ENCODE measurements at places on chromosomes 1 and 21.

- no peak for DNase-seq
Observed at GRCh38 chr1:186550832-186551231, 89.9 kb upstream of the PDC start.

- DNase-seq = no peak
Observed at GRCh38 chr1:245313576-245313975, 158.8 kb downstream of the KIF26B start.

DNA sequence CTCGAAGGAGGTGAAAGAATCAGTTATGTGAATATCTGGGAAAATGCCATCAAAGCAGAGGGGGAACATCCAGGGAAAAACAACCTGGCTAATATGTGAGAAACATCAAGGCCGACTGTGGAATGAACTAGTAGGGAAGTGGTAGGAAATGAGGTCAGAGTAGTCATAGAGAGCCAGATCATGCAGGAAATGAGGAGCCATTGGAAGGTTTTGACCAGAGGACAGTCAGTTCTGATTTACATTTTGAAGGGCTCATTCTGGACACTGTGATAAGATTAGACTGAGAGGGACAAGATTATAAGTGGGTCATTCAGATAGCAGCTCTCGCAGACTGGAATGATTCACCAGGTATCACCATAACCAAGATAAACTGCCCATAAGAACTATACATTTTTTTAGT, 63.7 kb downstream of the SYT14 start:
- DNase-seq = no peak

DNA sequence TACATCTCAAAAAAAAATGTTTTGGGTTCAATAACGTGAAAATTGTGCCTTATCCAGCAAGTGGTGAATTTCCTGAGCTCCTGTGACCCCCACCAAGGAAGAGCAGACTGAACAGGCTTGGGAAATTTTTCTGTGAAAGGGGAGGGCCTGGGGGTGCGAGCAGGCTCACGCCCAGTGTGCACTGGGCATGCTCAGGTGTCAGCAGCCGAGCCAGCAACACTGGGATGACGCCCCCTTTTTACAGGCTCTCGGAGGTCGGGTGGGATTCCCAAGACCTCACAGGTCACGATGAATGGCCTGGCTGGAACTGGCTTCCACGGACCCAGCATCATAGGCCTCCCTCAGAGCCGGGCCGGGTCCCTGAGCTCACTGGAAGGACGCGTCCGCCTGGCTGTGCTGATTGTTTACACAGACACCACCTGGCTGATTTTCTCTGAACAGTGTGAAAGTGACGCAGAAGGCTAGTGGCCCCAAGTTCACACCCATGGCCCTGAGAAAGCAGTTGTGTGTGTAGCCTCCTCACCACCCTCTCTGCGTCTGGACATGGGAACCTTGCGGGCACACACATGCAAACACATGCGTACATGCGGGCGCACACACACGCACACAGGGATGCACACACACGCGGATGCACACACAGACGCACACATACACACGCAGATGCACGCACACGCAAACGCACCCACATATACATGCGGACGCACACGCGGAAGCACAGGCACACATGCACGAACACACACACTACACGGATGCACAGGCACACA, 9.2 kb downstream of the CSTB start:
- DNase-seq = no peak

DNA sequence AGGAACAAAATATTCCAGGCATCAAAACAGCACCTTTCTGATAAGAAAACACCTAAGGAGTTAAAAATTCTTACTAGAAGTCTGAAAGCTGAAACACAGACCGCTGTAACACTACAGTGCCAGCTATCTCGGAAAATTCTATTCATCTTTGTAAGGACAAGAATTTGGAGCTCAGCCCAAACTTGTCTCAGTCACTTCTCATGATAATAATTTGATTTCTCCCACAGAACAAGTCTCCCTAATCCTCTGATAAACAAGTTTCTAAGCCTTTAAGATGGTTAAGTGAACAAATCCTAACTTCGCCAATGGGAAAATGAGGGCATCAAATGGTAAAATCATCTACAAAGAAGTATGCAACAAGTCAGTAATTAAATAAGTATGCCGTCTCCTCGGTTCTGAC, 59.9 kb downstream of the SIPA1L2 start:
- no peak for DNase-seq

DNA sequence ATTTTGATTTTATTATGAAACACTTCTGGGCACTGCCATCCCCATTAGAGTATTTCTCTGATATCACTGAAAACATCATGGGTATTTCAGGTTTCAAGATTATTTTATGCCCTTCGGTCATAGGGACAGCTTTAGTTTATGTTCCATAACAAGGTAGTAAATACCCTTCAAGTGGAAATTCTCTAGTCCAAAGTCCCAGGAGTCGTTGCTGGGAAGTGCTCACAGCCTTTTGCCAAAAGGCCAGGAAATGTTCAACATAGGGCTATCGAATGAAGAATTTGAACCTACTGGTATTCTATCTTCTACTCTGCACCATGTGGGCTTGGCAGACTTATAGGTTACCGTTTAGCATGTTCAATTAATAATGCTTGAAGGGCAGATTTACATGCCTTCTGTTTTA, 7.7 kb upstream of the MFSD2A start:
- no peak for DNase-seq

DNA sequence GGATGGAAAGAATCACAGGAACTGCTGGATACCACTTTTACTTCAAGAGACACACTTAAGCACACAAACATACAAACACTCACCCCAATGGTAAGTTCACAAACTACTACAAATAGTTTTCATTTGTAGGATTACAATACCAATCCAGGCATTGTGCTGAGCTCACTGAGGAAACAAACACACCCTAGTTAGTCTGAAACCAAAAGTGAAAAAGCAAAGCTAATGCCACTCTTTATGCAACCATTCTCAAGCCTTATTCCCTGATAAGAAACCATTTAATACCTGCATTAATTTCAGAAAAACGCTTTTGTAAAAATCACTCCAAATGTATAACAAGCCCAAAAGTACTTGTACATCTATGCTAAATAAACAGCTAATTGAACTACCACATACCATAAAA, 38.3 kb downstream of the RNF115 start:
- no peak for DNase-seq

- DNase-seq = peak; percentile 91
Observed at GRCh38 chr1:2290595-2291510, 62.7 kb downstream of the SKI start.

GRCh38 chr1:33624261-33624990, 152.0 kb downstream of the ZSCAN20 start:
- no peak for DNase-seq

DNA sequence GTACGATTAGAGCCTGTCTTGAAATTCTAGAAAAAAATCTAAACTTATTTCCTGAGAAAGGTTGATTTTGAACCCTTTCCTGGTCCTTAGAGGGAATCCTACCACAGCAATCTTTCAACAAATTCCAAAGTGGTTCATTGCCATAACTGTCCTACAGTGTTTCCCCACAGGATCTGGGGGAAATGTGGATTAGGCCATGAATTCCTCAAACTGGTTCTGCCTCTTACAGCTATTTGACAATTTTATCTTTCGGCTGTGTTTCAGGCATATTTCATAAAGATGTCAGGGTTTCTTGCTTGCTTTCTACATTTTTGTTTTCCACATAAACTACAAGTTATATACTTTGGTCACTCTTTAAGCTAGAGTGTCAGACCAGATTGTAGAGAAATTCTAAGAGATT, 544 bp upstream of the ZP4 start:
- no peak for DNase-seq

DNA sequence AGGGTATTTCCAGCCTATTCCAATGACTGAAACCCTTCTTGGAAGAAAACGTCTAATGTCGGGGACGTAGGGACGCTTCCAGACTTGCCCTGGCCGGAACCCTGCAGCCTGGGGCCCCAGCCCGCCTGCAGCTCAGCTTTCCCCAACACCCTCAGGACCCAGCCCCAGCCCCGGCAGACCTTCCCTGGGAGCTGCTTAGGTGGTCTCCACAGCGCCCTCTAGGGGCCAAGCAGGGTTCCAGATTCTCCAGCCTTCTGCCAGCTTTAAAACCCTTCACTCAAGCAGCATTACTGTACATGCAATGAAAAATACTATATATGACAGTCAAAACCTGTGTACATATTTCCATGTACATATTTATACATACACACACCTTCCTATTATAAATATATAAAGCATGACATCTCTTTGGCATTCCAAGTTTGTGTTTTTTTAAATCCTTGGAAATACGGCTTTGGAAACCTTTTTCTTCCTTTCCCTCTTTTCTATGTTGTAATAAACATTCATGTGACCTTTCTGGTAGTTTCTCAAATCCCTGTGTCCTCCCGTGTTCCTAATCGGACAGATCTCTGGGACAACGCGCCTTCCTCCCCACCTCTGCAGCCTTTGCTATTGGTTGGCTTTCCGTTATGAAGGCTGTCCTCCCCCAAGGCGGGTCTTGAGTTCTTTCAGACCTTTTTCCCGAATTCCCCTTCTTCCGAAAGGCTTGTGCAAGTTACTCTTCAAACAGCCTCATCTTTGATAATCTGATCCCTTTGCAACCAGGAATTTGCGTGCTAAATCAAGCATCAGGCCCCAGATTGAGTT, 60.3 kb downstream of the STUM start:
- DNase-seq = peak; percentile 80

GRCh38 chr1:164777518-164777917, 218.5 kb downstream of the PBX1 start:
- no peak for DNase-seq

- DNase-seq = peak; percentile 45
Observed at GRCh38 chr1:168362991-168363390, 82.3 kb downstream of the TBX19 start.

DNA sequence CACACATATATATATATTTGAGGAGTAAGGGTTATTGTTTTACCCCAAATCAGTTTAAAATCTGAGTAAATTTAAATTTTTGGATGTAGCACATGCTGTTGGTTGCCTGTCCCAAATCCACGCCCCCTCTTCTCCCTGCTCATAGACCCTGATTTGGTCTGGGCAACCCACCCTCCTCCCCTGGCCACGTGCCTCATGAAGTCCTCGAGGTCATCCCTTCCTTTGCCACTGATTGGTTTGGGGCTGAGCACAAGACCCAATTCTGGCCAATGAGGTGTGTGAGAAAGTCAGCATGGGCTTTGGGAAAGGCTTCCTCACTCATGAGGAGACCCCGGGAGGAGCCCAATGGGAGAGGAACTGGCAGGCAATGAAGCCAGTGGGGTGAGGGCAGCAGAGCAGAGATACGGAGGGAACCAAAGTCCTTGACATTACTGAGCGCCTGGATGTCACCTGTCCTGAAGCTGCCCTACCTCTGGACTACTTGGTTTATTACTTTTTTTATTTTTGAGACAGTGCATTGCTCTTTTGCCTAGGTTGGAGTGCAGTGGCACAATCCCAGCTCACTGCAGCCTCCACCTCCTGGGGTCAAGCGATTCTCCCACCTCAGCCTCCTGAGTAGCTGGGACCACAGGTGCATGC, 31.3 kb upstream of the GPR157 start:
- DNase-seq = no peak

- no peak for DNase-seq
Observed at GRCh38 chr1:156525856-156526489, 25.4 kb upstream of the MEF2D start.

DNA sequence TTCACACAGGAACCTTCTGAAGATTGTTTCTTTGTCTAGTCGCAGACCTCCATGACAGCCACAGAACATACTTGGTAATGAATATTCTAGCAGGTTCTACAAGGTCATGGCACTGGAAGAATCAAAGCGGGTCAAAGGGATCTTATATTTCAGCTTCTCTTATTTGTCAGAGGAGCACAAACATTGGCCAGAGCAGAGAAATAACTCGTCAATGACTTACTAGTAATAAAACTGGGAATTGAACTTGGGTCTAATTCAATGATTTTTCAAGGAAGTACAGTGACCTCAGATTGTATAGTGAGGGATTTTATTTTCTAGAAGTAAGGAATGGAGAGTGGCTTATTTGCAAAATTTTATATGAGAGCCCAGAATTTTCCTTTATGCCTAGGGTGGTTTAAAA, 290.8 kb upstream of the PLXNA2 start:
- DNase-seq = no peak

- DNase-seq = peak; percentile 54
Observed at GRCh38 chr21:45109831-45110492, 35.6 kb downstream of the ADARB1 start.

DNA sequence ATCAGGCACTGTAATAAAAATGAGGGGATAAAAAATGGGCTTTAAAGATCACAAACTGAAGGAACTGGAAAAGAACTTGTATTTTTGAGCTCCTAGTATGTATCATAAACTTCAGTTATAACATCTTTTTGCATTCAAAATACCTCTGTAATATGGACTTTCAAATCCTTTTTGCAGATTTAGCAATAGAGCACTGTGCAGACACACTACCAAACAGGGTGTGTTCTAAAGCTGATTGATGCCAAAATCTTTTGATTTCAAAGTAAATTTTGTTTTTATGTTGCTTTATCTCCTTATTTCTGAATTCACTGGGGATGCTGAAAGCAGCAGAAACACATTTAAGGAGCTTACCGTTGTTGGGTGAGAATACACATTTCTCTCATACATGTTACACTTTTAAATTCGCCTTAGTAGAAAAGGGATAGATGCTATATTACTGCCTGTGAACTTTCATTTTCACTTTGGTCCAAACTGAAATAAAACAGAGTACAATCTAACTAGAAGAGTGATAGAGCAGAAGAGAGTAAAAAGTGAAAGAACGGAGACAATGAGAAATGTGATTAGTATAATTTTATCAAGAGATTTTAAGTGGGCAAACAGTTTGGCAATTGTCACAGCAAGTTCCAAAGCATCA, 1126.6 kb downstream of the BRINP3 start:
- no peak for DNase-seq

DNA sequence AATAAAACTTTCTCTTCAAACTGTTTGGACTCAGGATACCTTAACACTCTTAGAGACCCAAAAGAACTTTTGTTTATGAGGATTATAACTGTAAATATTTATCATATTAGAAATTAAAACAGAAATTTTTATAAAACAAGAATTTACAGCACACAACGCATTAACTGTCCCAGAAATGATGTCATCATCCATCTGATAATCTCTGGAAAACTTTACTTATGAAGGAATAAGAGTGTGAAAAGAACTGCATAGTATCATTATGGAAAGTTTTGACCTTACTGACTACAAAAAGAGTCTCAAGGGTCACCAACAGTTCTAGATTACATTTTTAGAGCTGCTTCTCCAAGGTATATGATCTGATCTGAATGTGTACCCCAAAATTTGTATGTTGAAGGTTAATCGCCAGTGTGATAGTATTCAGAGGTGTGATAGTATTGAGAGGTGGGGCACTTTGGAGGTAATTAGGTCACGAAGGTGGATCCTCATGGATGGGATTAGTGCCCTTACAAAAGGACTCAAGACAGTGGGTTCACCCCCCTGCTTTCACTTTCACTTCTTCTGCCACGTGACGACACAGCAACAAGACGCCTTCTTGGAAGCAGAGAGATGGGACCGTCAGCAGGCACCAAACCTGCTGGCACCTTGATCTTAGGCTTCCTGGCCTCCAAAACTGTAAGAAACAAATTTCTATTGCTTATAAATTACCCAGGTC, 95.7 kb upstream of the NR5A2 start:
- peak; percentile 41 for DNase-seq

- no peak for DNase-seq
Observed at GRCh38 chr1:217946511-217946910, 315.4 kb downstream of the SPATA17 start.

- no peak for DNase-seq
Observed at GRCh38 chr1:224540535-224540934, 75.6 kb upstream of the CNIH3 start.

Measured in activated naive CD4-positive, alpha-beta T cell treated with anti-CD3 and anti-CD28 coated beads, Interleukin-2, amount 10 ng/mL, durations not matched to agents 7 days and 5 days (primary cell).